Activated T-cell treated with anti-CD3 and anti-CD28 coated beads for 48 hours (primary cell): ENCODE measurements at places on chromosomes 13 and 19.

GRCh38 chr13:51230477-51231105, 8.4 kb downstream of the FAM124A start:
- DNase-seq: no peak

GRCh38 chr13:45918597-45918996, 67.0 kb upstream of the SIAH3 start:
- peak; percentile 3 for DNase-seq

GRCh38 chr13:74026753-74027152, 107.5 kb downstream of the KLF12 start:
- peak; percentile 40 for DNase-seq

DNA sequence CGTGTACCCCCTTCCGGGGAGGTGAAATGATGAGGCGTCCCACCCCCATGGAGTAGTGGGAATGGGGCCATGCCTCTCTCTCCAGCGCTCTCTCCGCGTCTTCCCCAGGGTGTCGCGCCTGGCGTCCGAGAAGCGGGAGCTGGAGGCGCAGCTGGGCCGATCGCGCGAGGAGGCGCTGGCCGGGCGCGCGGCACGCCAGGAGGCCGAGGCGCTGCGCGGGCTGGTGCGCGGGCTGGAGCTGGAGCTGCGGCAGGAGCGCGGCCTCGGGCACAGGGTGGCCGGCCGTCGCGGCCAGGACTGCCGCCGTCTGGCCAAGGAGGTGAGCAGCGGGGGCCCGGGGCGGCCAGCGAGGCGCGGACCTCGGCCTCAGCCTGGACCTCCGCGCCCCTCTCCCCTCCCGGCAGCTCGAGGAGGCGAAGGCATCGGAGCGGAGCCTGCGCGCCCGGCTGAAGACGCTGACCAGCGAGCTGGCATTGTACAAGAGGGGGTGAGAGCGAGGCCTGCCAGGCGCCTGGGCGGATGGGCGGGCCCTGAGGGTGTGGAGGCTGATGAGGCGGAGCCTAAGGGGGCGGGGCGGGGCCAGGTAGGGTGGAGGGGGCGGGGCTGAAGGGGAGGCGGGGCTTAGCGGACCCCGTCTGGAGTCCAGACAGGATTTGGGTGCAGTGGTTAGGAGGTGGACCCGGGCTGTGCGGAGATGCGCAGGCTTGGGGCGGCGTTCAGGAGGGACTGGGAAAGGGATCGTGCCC, 7.7 kb downstream of the PGLYRP1 start:
- DNase-seq: peak; percentile 57
